ENCODE measurements at places on chromosomes 2 and 18.

GRCh38 chr2:3354986-3355385, 22.6 kb downstream of the EIPR1 start:
- no peak for DNase-seq

- DNase-seq: peak; percentile 20
These were observed 24.4 kb upstream of the TEX44 start for GRCh38 chr2:231568098-231568784.

DNA sequence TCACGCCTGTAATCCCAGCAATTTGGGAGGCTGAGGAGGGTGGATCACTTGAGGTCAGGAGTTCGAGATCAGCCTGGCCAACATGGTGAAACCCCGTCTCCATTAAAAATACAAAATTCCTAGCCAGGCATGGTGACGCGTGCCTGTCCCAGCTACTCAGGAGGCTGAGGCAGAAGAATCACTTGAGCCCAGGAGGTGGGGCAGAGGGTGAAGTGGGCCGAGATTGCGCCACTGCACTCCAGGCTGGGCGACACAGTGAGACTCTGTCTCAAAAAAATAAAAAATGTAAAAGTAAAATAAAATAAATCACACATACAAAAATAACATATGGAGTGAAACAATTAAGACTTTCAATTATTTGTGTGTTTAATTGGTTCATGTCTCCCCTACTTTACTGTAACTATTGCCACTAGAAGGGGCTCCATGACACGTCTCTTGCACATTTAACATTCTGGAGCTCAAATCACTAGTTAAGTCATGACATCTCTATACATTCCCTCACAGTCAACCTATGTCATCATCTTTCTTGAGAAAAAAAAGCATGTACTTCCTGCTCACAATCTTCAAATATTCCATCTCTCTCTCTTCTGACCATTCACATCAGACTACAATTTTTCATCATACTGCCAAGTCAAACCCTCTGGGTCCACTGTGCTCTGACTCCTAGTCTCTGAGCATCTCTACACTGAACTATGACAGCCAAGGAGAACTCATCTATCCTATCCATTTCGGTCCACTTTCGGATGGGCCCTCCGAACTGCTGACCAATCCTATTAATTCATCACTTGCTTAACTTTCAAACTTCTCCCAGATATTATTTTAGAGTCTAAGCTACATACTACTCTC, 6.7 kb downstream of the GFPT1 start:
- DNase-seq: peak; percentile 81

- no peak for DNase-seq
These were observed 1.7 kb downstream of the EVA1A start for GRCh38 chr2:75558786-75559679.

- DNase-seq: peak; percentile 54
These were observed 114.6 kb downstream of the DOCK10 start for GRCh38 chr2:224927646-224928173.

DNA sequence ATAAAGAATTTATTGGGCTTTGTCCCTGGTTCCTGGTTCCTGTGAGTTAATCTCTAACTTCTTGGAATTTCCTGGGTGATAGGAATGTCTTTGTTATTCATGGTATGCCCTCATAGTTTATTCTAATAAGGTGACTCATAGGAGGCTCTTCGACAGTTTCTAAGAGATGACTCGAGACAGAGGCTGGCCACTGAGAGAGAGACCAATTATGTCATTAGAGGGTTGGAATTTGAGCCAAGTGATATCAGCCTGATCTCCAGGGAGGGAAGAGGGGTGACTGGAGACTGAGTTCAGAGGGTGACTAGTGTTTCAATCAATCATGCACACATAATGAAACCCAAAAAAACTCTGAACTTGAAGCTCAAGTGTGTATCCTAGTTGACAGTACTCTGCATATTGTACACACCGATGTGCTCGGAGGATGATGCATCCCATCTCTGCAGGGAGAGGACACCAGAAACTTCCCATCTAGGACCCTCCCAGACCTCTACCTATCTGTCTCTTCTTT, 185.7 kb downstream of the MTCL1 start:
- no peak for DNase-seq

GRCh38 chr2:104236491-104236890, 617.4 kb upstream of the POU3F3 start:
- DNase-seq: no peak

DNA sequence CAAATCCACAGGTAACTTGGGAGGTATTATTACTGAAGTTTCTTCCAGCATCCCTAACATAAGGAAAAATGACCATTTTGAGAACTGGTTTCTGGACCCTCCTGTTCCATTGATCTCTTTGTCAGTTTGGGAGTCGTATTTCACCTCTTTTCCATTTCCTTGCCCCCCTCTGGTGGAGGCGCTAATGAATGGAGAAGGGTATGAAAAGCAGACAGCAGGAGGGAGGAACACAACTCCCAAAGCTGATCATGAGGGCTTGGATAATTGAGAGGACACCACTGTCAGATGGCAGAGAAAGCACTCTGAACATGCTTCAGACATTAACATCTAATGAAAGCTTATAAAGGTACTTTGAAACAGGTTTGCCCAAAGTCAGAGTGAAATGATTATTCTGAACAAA, 56.6 kb upstream of the TLK1 start:
- DNase-seq: no peak

GRCh38 chr2:241095594-241096290, 6.3 kb downstream of the MTERF4 start:
- DNase-seq: no peak

- DNase-seq: no peak
These were observed 20.7 kb upstream of the CCNT2 start for GRCh38 chr2:134897932-134898331.

DNA sequence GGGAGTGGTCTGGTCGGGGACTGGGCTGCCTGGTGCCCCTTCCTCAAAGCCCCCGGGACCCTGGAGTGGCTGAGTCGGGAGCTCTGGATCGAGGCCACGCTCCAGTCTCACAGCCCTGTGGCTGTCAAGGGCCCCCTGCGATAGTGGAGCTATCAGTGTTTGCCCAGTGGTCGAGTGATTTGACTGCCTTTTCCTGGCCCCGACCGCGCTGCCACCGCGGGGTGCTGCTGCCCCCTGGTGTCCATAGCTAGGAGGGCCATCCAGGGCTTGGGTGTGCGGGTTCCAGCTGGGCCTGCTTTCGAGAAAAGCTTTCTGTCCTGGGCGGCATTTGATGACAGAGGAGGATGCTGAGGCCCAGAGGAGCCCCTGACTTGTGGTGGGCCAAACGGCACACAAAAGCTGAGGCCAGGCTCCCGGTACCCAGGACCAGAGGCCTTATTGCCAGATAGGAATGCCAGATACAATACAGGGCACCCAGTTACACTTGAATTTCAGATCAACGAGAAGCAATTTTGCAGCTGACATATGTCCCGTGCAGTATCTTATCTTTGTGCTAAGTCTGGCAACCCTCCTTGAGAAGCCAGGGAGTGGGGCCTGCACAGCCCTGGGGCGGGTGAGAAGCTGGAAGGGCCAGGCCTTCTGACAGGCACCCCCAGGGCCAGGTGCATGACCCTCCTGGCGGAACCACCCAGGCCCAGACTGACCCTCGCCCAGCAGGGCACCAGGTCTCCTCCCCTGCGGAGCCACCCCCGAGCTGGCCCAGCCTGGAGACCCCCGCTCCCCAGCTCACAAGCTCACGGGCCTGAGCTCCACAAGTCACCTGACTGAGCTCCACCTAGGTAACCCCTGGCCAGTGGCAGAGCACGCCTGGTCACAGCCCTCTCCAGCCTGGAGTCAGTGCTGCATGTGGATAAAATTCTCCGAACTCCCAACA, 13.0 kb downstream of the ODC1 start:
- peak; percentile 85 for DNase-seq

- DNase-seq: no peak
These were observed 146.9 kb downstream of the DAW1 start for GRCh38 chr2:228018311-228018710.

- no peak for DNase-seq
These were observed 6.4 kb downstream of the SALL3 start for GRCh38 chr18:78986018-78986481.

DNA sequence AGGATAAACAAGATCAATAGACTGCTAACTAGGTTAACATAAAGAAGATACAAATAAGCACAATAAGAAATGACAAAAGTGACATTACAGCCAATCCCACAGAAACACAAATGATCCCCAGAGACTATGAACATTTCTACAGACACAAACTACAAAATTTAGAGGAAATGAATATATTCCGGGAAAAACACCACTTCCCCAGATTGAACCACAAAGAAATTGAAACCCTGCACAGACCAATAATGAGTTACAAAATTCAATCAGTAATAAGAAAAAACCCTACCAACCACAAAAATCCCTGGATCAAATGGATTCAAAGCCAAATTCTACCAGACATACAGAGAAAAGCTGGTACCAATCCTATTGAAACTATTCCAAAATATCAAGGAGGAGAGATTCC, 232.4 kb upstream of the RBMS1 start:
- DNase-seq: no peak

- DNase-seq: no peak
These were observed 399.3 kb downstream of the LRATD1 start for GRCh38 chr2:15031745-15032240.

- DNase-seq: no peak
These were observed 183.8 kb downstream of the DYSF start for GRCh38 chr2:71637168-71637567.

DNA sequence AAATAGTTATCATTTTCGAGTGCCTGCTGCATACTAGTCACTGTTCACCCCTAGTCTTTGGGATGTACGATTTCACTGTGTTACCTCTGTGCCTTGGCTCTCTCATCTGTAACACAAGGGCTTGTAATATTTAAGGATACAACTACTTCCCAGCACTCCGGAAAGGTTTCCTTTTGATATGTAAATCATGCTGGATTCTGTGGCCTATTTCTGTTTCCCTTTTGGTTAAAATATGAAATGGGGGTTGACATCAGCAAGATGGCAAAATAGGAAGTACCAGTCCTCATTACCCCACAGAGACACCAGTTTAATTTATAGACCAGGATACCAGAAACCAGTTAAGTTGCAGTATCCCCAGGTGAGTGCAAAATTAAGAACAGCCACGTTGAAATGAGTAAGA, 23.5 kb downstream of the PSMG2 start:
- DNase-seq: no peak

GRCh38 chr2:182259629-182260150, 167.1 kb downstream of the PDE1A start:
- DNase-seq: no peak

DNA sequence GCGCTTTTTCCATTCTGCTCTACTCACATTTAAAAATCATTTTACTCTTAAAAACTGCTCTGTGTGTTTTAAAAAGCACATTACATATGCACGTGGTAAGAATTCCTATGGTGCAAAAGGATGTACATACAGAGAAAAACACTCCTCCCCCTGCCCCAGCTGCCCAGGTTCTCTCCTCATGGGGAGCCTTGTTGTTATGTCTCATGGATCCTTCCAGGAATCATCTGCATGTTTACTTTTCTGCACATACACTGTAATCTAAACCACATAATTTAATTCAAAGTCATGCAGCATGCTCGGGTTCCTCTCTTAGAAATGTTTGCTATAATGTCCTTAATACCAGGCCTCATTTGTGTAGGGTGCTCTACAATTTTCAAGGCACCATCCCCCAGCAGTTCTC, 243.3 kb downstream of the LOXHD1 start:
- no peak for DNase-seq

DNA sequence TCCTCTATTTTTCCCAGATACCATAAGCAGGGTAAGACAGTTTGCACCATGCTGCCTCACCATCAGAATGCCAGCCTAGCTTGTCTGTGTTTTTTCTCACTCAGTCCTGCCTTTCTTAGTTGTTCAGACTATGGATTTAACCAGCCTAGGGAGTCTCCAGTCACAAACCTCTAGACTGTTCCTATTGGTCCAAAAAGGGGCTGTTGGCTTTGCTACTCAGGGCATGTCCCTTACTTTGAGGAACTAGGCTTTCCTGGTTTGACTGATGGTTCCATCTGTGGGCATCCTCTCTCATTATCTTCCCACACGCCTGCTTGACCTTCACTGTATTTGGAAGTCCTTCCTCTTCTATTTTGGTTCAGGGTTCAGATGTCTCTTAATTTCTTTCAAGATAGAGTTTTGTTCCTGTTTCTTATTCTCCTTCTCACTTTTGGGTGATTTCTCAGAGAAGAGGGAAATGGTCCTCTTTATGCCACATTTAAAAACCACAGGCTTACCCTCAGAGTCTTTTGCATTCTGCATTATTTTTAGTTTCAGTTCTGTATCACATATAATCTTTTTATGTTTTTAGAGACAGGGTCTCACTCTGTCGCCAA, 31.3 kb upstream of the TMEM131 start:
- DNase-seq: no peak
